Brain microvascular endothelial cell (primary cell): ENCODE measurements at places on chromosomes 6 and 20.

- no peak for DNase-seq
Observed at GRCh38 chr6:103011605-103012004, 1618.1 kb downstream of the GRIK2 start.

- DNase-seq = no peak
Observed at GRCh38 chr6:29981211-29981812, 39.0 kb downstream of the HLA-A start.

DNA sequence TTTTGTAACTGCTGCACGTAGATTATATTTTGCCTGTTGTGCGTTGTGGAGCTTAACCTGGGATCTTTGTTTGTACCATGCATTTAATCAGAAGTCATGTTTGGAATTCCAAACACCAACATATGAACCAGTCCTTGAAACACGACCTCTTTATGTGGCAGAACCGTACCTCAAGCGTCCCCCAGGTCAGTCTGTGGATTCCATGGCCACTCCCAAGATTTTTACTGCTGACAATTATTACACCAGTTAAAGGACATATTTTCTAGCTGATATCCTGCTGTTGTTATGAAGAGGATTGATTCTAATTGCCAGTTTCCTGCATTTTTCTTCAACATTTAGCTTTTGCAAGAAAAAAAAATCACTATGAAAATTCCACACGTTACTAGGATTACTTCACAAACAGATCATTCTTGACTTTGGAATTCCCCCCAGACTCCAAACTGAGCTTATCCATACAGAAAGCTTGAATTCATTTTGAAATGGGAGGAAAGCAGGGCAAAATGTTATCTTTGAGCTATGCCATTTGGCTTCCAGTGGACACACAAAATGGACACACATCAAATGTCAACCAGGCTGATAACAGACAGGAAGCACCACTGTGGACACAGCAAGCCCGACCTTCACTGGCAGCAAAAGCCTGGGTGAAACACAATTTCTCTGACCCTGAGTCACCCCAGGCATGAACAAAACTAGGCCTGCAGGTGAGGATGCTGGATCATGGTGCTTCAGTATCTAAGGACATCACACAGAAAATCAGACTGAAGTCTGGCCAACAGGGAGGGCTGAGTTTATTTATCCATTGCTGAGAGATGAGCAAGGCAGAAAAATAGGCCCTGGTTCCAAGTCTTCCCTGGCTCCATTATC, 542.9 kb upstream of the JAG1 start:
- peak; percentile 62 for DNase-seq

GRCh38 chr6:20997143-20997769, 463.0 kb downstream of the CDKAL1 start:
- DNase-seq = no peak

DNA sequence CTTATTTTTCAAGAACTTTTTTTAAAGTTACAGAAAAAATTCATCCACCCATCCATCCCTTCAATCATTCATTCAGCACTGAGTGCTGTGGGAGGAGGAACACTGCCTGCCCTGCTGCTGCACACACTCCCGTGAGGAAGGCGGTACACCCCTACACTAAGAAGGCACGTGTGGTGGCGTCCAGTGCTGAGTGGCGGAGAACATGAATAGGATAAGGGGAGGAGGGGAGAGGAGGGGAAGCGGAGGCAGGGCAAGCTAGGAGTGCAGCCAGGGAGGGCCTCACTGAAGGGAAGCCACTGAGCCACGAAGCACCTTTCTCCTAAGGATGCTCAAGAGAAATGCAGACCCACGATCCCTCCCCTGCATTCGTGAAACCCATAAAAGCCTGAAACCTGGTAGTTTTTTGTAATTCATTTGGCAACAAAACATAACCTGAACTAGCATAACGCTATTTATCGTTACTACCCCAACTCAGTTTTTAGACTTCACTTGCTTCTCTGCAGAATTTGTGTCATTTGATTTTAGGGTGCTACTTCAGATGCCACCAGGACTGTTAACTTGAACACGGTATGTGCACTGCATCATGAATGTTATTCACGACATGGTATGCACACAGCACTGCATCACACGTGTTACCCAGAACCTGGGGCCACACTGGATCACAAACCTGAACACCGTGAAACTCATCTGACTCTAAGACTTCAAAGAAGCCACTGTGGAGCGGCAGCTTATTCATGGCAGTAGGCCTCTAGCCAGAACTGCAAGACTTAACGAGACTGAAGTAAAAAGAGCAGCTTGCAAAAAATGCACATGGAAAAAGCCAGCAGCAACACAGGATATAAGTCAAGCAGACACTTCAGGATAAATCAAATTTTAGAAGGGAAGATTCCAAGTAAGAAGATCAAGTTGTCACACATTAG, 3.5 kb downstream of the RNASET2 start:
- no peak for DNase-seq

DNA sequence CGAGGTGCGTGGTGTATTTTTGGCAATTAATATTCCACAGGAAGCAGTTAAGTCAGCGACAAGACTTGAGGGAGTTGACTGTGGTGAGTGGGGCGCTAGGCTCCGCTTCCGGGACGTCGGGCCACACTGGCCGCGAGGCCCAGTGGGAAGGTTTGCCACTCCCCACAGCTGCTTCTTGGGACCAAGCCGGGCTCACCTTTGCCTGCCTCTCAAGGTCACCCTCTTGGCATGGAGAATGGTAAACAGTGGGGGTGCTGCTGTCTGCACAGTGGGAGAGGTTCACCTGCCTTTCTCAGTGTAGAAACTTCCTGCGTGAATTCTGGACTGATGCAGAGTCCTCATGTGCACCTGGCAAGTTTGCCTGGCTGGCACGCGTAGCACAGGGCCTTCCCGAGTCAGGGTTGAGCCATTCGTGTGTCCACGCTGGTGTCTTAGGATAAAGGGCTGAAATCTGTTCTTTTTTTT, 6.4 kb downstream of the OSBPL2 start:
- no peak for DNase-seq

GRCh38 chr6:129911732-129912131, 50.6 kb upstream of the TMEM244 start:
- no peak for DNase-seq

GRCh38 chr20:2535711-2536559, 438 bp upstream of the TMC2 start:
- no peak for DNase-seq

DNA sequence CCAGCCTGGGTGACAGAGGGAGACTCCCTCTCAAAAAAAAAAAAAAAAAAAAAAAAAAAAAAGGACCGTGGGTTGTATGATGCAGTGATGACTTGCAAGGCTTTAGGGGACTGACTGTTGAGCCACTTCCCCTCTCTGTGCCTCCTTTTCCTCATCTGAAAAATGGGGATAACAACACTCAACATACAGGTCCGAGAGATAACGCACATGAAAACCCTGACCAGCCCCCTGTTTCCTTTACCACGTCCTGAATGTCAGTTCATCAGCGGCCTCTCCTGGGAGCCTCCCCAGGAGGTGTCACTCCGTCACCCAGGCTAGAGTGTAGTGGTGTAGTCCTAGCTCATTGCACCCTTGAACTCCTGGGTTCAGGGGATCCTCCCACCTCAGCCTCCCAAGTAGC, 3.9 kb downstream of the SLA2 start:
- DNase-seq = no peak

- DNase-seq = no peak
Observed at GRCh38 chr20:59217173-59217572, 53.6 kb downstream of the ZNF831 start.

DNA sequence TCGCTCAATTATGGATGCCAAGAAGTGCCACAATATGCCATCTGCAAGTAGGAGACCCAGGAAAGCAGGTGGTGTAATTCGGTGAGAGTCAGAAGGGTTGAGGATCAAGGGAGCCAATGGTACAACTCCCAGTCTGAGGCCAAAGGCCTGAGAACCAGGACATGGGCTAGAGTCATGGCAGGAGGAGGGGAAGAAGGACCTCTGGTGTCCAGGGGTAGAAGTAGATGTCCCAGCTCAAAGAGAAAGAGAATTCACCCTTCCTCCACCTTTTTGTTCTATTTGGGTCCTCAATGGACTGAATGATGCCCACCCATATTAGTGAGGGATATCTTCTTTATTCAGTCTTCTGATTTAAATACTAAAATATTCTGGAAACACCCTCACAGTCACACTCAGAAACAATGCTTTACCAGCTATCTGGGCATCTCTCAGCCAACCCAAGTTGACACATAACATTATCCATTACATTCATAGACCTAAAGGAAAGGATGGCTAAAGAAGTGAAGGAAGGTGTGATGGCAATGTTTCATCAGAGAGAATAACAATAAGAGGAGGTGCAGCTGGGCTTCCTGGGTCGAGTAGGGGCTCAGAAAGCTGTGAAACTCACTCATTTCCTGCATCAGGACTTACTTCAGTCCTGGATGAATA, 21.2 kb upstream of the HLA-DQA1 start:
- no peak for DNase-seq

- peak; percentile 70 for DNase-seq
Observed at GRCh38 chr6:129370268-129370916, 339.6 kb downstream of the ARHGAP18 start.

DNA sequence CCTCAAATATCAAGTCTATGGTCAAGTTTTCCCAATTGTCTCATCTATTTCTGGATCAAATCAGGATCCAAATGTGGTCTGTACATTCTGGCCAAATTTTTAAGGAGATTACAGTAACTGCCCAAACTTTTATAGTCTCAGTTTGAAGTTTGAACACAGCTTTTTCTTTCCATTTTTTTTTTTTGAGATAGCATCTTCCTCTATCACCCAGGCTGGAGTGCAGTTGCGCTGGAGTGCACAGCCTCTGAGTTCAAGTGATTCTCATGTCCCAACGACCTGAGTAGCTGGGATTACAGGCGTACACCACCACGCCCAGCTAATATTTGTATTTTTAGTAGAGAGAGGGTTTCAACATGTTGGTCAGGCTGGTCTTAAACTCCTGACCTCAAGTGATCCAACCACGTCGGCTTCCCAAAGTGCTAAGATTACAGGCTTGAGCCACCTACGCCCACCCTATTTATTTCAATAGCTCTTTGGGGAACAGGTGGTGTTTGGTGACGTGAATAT, 84.9 kb upstream of the CARMIL1 start:
- no peak for DNase-seq

DNA sequence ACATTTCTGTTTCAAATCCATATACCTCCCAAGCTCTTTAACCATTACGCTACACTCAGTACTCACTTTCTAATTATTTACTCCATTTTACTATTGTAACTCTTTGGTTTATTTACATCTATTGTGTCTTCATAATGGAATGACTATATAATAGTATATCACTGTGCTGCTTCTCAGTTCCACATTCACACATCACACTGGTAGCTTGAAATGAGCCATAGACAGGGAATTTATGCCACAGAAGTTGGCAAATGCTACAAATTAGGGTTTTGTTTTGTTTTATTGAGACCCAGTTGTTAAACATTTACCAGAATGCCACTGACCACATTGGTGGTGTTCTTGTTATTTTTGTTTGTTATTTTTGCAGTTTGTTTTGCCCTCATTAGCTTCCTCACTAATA, 213.9 kb downstream of the KCNQ5 start:
- no peak for DNase-seq

GRCh38 chr6:144364782-144365181, 79.6 kb downstream of the UTRN start:
- DNase-seq = no peak

- no peak for DNase-seq
Observed at GRCh38 chr20:18307301-18307700, 19.0 kb downstream of the ZNF133 start.

DNA sequence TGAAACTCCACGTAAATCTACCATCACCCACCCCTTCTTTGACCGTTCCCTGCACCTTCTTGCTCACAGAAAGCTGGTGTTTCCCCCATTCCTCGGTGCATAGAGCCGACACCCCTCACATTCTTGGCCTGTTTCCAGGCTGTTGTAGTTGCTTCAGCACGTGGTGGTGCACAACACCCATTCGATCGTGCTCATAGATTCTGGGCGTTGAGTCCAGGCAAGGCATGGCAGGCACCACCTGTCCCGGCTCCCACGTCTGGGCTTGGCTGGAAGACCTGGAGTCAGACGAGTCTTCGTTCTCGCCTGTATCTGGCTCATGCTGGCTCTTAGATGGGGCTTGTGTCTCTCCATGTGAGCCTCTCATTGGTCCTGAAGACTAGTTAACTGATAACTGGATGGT, 100.6 kb downstream of the FAM120B start:
- DNase-seq = no peak

- DNase-seq = no peak
Observed at GRCh38 chr6:78153976-78154375, 501.1 kb downstream of the MEI4 start.

GRCh38 chr6:14763616-14764015, 482.3 kb upstream of the JARID2 start:
- DNase-seq = no peak

- DNase-seq = no peak
Observed at GRCh38 chr20:39645131-39645530, 683.0 kb downstream of the DHX35 start.

- DNase-seq = no peak
Observed at GRCh38 chr20:57469418-57470211, 55.3 kb downstream of the CTCFL start.

- peak; percentile 11 for DNase-seq
Observed at GRCh38 chr6:17505062-17505476, 95.0 kb upstream of the FAM8A1 start.

GRCh38 chr6:30122515-30122914, 9.6 kb upstream of the TRIM31 start:
- DNase-seq = no peak

DNA sequence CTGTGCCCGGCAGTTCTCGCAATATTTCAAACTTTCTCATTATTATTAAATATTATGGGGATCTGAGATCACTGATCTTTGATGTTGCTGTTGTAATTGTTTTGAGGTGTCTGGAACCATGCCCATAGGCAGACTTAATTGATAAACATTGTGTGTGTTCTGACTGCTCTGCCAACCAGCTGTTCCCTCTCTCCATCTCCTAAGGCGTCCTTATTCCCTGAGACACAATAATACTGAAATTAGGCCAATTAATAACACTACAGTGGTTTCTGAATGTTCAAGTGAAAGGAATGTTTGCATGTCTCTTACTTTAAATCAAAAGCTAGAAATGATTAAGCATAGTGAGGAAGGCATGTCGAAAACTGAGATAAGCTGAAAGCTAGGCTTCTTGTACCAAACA, 7.6 kb downstream of the MAPK14 start:
- DNase-seq = no peak

DNA sequence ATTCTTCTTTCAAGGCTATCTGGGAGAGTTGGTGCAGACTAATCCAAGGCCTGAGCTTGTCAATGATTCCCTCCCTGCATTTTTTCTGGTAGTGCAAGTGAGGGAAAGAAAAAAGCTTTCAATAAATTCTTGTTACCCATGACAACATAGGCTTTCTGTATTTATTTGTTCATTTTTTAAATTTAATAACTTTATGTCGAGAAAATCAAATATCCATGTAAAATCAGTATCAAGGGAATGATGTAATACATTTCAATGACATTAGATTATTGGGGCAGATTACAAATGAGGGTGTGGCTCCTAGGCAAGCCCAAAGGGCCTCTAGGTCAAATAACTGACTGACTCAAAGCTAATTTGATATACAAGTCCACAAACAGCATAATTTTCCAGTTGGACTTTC, 104.0 kb downstream of the GJA1 start:
- DNase-seq = no peak

DNA sequence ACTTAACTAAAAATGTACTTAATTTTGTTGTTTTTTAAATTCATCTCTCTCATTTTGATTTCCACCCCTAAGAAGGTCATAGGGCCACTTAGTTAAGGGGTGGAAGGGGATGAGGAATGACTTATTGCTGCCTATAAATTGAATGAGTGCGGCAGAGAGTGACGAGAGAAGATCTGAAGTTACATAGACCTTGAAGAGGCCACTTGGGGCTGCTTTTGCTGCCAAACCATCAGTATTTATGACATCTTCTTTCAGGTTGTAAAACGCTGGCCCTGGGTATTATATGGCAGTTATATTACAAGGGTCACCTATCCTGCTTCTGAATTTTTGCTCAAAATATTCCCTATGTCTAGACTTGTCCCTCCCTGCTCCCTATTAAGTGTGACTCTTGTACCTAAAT, 119.6 kb upstream of the RIMS1 start:
- DNase-seq = no peak
